ENCODE measurements at places on chromosomes 3 and 15.

GRCh38 chr3:187377842-187378241 lies 9.7 kb downstream of the RTP4 start:
- DNase-seq: no peak

- no peak for DNase-seq
Measured at GRCh38 chr3:197881270-197881969, 68.6 kb upstream of the RPL35A start.

DNA sequence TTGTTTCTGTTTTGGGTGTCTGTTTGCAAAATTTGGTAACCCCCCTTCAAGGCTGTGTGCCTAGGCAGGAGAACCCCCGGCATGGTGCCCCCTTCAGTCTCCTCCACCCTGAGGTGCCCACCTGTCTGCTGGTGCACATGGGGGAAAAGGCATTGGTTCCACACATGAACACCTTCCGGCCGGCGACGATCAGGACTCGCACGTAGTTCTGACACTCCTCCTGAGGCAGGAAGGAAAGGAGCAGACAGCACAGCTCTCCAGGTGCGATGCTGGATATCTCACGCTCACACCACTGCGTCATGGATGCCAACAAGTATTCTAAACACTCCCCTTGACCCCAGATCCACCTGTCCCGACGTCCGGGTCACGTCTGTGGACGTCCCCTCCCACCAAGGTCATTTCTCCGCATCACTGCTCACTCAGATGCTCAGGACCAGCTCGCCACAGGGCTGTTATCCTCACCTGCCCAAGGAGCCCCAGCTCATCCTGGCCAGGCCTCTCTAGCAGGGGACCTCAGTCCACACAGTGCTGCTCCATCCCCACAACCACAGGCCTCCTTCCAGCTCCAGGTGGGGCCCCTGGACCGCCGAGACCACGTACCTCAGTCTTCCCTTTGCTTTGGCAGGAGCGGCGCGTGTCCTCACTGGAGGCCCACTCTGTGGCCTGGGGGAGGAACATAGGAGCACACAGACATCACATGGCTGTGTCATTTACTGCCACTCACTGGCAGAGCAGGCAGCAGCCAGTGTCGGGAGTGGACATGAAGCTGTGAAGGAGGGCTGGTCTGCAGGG lies 99.0 kb downstream of the SEMA5B start:
- DNase-seq: no peak

GRCh38 chr3:97510795-97511194 lies 253.8 kb upstream of the ARL6 start:
- no peak for DNase-seq

DNA sequence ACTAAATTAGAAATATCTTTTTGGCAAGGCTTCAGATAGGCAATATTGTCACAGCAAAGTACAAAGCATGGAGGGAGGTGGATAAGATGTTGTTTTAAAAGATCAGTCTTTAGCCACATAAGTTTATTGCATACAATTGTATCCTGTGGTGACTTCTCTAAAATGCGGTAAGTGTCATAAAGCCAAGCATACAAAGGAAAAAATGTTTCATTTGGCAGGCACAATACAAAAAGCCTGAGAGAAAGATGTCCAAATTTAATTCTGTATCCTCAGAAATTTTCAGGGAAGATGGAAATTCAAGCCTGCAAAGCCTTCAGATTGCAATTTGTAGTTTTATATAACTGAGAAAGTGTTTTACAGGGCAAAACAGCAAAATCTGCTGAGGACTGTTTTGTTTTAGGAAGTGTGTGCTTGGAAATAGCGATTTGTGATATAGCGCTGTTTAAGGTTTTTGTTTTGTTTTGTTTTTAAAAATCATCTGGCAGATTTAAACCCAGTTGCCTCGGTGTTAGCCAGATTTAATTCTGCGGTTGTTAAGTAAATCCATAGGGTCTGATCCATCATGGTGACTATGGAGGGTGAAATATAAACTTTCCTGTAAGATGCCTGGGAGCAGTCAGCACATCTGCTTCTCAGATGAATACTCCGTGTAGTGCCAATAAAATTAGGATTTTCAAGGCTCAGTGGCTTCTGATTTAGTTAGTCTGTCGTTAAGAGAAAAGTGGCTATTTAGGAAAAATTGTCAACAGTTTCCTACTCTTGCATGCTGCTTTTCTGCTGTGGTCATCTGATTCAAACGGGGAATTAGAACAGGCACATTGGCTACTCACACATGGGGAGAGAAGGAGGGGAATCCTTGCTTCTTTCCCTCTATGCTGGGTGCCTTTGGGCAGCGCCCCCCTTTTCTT lies 8.0 kb downstream of the KAT2B start:
- no peak for DNase-seq

- no peak for DNase-seq
Measured at GRCh38 chr3:44939581-44940036, 36.4 kb downstream of the ZDHHC3 start.

GRCh38 chr3:861721-862120 lies 231.1 kb upstream of the CNTN6 start:
- DNase-seq: no peak

- no peak for DNase-seq
Measured at GRCh38 chr3:149621218-149622005, 36.4 kb downstream of the WWTR1 start.

DNA sequence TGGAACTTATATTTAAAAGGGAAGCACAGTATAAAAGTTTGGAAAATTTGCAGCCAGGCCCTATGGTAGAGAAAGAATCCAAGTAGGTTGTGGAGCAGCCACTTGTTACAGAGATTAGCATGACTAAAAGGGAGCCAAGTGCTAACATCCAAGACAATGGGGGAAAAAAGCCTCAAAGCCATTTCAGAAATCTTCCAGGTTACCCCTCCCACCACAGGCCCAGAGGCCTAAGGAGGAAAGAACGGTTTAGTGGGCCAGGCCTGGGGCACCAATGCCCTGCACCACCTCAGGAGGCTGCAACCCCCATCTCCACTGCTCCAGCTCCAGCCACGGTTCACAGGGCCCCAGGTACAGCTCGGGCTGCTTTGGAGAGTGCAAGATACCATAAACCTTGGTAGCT lies 69.9 kb downstream of the IGF2BP2 start:
- DNase-seq: no peak

DNA sequence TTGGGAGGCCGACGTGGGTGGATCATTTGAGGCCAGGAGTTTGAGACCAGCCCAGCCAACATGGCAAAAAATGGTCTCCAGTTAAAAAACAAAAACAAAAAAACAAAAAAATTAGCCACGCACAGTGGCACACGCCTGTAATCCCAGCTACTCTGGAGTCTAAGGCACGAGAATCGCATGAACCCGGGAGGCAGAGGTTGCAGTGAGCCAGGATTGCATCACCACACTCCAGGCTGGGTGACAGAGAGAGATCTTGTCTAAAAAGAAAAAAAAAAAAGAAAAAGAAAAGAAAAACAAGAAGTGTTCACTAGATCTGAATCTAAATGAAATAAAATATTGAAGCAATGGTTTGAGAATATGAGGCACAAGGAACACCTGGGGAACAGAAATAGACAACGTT lies 36.7 kb downstream of the SLC9A9 start:
- DNase-seq: no peak

- DNase-seq: peak; percentile 77
Measured at GRCh38 chr15:63474810-63475316, 29.5 kb upstream of the USP3 start.

GRCh38 chr3:46266598-46266997 lies 24.3 kb downstream of the CCR3 start:
- no peak for DNase-seq

- DNase-seq: no peak
Measured at GRCh38 chr15:68582864-68583263, 4.1 kb downstream of the CORO2B start.

- DNase-seq: no peak
Measured at GRCh38 chr3:66581256-66581655, 80.4 kb upstream of the LRIG1 start.

- no peak for DNase-seq
Measured at GRCh38 chr15:58517682-58518525, 86.1 kb downstream of the LIPC start.
